ENCODE measurements at places on chromosomes 1 and 21. TPM values are rescaled to one million over a fixed set of nuclear protein-coding genes. Genes with fewer than 3 reads are reported as not detected.
A peak's percentile ranks its signal among the peaks of the same experiment; 100 is the strongest.

The DENND4B gene
- total RNA-seq, result 110 TPM

The LENEP gene
- 0.80 TPM for total RNA-seq

The LCE2B gene
- not detected for total RNA-seq

The RBP7 gene
- not detected for total RNA-seq

The ADAM15 gene
- total RNA-seq, result 48.8 TPM

The CLCA4 gene
- not detected for total RNA-seq

The ENTREP3 gene
- total RNA-seq, result 29.7 TPM

DNA sequence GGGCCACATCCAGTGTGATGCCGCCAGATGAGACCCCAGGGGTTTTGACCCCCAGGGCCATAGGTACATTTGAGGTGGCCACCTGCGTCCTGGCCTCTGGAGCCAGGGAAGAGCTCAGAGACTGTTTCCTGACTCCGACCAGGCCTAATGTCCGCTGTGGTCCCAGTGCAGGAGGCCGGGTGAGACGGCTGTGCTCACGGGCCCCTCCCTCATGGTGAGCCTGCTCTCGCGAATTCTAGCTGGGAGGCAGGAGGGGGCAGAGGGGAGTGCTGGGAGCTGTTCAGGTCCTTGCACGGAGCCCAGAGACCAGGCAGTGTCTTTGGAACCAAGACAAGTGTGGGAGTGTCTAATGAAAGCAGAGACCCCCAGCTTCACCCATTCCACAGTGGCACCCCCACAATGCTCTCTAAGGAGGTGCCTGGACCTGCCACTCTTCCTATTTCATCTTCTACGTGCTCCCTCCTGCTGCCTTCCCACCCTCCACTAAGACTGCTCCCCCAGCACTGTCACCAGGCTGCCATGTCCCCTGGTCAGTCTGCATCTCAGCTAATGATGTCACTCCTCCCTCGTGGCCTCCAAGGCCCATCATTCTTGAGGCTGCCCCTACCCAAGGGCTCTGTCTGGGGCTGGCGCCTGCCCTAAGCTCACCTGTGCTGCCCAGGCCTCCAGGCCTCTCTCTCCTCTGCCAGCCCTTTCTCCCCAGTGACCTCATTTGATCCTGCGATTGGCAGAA, 256.3 kb upstream of the C1orf174 start:
- H3K27me3 ChIP-seq, result no peaks in the 10 kb centered on the region
- H3K4me3 ChIP-seq, result no peak overlapping the region
- DNase-seq, result no peak

DNA sequence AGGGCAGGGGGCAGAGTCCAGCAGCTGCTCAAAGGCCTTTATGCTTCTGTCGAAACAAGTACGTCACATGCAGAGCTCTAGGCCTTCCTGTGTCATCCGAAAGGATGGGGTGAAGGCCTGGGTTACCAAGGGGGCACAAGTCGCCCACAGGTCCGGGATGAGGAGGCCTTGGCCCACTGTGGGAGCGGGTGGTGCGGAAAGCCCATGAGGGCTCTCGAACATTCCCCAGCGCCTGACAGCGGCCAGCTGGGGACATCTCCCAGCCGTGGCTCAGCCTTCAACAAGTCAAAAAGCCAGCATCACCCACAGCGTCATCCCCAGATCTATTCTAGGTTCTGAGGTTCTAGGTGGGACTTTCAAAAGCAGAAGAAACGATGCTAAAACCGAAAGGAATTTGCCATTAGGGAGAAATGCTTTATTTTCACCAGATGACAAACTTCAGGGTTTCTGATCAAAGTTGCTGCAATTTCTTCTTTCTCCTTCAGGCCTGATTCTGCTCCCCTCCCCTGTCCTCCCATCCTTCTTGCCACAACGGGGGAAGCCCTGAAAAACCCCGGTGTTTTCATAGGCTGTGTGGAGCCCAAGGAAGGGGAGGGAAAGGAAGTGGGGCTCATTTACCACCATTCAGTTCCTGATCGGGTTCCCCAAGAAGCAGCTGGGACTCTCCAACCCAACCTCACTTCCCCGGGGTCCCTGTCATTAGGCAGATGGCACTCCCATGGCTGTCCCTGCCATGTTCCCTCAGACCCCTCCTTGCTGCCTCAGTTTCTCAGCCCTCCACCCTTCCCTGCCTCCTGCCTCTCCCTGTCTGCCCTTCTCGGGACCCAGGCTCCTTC, 17.6 kb downstream of the GPR137B start:
- DNase-seq, result peak; percentile 20
- H3K4me1 ChIP-seq, result peaks cover 40% of the 10 kb centered on the region
- no peak overlapping the region for H3K4me3 ChIP-seq
- H3K27ac ChIP-seq, result peak overlapping the region; percentile 12
- no peaks in the 10 kb centered on the region for H3K27me3 ChIP-seq

DNA sequence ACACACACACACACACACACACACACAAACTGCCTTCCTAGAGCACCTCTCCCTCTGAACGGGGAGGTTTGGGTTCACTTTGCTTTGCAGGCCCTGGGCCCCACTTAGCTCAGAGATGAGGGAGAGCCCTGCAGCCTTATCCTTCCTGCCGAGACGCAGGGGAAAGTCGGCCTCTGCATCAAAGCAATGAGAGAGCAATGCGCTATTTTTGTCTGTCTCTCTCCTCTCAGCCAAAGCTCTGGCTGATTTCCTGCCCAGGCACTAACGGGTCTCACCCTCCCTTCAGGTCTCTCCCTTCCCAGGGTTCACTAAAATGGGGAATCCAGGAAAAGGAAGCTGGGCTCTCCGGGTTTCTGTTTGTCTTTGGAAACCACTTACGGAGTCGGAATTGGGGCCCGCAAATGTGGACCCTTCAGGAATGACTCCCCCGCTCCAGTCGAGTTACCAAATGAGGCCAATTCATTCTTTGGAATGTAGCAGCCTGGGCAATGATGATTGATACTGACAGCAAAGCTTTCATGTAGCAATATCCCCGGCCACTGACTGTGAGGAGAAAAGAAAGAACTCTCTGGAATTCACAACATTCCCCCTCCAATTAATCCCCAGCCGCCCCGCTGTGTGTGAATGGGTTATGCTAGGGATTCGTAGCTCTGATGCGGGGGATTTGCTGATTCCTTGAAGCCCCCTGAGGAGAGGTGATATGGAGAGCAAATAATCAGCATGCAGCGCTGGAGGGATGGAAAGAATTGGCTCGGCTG, 61.5 kb upstream of the WLS start:
- DNase-seq, result no peak
- H3K36me3 ChIP-seq, result no peaks in the 10 kb centered on the region

DNA sequence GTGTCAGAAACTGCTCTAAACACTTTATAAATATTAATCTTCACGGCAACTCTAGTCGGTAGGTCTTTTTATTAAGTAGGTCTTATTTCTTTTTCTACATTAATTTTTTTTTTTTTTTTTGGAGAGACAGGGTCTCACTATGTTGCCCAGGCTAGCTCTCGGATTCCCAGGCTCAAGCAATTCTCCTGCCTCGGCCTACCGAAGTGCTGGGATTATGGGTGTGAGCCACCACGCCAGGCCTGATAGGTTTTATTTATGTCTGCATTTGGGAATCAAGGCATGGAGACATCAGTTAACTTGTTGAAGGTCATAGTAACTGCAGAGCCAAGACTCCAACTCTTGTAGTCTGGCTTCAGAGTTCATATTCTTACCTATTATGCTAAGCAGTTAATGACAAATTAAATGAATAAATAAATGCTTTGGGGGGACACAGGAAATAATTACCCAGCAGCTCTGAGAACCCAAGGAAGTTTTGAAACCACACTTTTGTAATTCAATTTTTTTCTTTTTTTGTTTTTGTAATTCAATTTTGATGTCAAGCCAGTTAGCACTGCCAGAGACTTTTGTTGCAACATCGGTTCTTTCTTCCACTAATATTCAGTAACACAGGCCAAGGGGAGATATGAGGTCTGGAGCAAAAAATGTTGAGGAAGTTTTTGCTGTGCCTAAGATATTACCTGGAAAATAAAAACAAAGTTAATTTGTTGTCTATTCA, 9.4 kb upstream of the UAP1 start:
- H3K4me1 ChIP-seq, result no peaks in the 10 kb centered on the region
- H3K27me3 ChIP-seq, result no peaks in the 10 kb centered on the region
- no peaks in the 10 kb centered on the region for H3K36me3 ChIP-seq
- H3K4me3 ChIP-seq, result no peak overlapping the region
- no peak overlapping the region for H3K27ac ChIP-seq

- no peak overlapping the region for H3K27ac ChIP-seq
- no peak overlapping the region for H3K4me3 ChIP-seq
- no peaks in the 10 kb centered on the region for H3K27me3 ChIP-seq
These were observed 107.6 kb downstream of the GLUL start for GRCh38 chr1:182283746-182284544.

DNA sequence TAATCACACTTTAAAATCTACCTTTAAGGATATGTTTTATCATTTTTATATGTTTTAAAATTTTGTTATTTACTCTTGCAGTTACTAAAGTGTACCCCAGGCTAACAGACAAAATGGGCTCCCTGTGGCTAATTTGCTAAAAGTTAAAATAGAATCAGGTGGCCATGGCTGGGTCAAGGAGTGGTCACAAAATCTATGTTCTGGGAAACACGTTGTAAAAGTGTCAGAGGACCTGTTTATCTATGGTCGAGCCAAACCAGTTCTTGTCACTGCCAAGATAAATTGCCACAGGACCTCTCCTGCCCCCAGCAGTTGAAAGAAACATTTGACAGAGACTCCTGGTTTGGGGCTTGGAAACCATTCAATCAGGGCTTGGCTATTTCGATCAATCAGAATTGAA, 21.2 kb upstream of the TTLL7 start:
- no peak overlapping the region for H3K4me3 ChIP-seq
- H3K27ac ChIP-seq, result no peak overlapping the region
- no peaks in the 10 kb centered on the region for H3K4me1 ChIP-seq
- DNase-seq, result no peak
- no peaks in the 10 kb centered on the region for H3K36me3 ChIP-seq

GRCh38 chr1:205304695-205305070, 16.9 kb downstream of the NUAK2 start:
- no peak overlapping the region for H3K4me3 ChIP-seq
- H3K36me3 ChIP-seq, result peaks cover 22% of the 10 kb centered on the region
- peak overlapping the region; percentile 81 for H3K27ac ChIP-seq
- H3K4me1 ChIP-seq, result peaks cover 21% of the 10 kb centered on the region
- no peaks in the 10 kb centered on the region for H3K27me3 ChIP-seq

GRCh38 chr1:20936621-20937020, 149.5 kb upstream of the HP1BP3 start:
- no peak overlapping the region for H3K4me3 ChIP-seq
- H3K4me1 ChIP-seq, result peaks cover 28% of the 10 kb centered on the region
- H3K27ac ChIP-seq, result no peak overlapping the region
- DNase-seq, result no peak

DNA sequence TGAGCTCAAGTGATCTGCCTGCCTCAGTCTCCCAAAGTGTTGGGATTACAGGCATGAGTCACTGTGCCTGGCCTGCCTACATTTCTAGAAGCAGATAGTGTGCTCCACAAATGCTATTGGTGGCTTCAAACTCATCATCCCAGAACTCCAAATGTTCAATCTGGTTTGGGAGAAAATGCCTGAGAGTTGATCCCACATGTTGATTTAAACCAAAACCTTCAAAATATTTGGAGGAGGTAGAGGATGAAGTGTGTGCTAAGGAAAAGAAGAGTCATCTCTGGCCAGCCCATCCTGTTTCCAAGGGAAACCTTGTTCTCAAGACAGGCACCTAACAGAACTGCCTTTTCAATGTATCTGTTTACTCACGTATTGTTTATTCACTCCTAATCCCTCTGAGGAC, 55.4 kb upstream of the GRHL3 start:
- H3K36me3 ChIP-seq, result no peaks in the 10 kb centered on the region
- no peak overlapping the region for H3K27ac ChIP-seq
- H3K4me1 ChIP-seq, result no peaks in the 10 kb centered on the region
- no peak for DNase-seq
- H3K27me3 ChIP-seq, result peaks cover 7% of the 10 kb centered on the region

GRCh38 chr1:100502052-100502792, 35.7 kb upstream of the GPR88 start:
- H3K27ac ChIP-seq, result no peak overlapping the region
- peaks cover 33% of the 10 kb centered on the region for H3K36me3 ChIP-seq
- no peaks in the 10 kb centered on the region for H3K4me1 ChIP-seq
- H3K27me3 ChIP-seq, result no peaks in the 10 kb centered on the region

DNA sequence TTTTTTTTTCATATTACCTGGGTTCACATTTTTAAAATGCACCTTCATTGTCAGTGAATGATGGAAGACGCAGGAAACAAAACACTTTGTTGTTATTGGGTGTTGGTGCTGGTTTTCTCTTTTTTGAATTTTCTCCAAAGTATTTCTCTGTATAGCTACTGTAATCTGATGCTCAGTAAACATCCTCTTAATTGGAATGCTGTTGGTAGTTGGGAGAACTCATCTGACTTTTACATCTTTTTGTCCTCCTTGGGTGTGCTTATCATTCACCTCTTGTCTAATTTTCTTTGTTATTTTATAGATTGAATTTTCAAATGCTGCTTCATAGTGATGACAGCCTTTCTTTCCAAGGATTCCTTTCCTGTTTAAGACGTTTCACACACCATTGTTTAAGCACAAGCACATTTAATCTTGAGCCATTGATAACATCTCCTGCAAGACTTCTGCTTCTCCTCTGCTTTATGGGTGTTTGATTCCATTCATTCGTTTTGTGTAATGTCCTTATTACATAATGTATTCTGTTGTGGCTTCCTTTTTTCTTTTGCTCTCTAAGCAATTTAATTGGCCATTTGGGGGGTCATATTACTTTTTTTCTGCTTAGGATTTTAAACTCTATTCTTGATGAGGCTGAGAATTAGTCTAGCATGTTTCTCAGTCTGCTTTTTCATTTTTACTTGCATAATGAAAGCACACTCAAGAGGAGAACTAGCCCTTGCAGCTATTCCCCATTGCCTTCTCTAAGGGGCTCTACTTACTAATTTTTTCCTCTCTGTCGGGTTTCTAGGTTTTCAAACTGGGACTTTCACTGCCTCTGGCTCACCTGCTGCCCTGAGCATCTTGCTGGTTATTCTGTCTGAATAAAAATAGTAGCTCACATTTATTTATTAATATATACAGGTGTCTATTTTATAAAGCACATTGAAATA, 42.0 kb upstream of the CD34 start:
- peaks cover 12% of the 10 kb centered on the region for H3K27me3 ChIP-seq
- no peak for DNase-seq
- no peaks in the 10 kb centered on the region for H3K4me1 ChIP-seq

DNA sequence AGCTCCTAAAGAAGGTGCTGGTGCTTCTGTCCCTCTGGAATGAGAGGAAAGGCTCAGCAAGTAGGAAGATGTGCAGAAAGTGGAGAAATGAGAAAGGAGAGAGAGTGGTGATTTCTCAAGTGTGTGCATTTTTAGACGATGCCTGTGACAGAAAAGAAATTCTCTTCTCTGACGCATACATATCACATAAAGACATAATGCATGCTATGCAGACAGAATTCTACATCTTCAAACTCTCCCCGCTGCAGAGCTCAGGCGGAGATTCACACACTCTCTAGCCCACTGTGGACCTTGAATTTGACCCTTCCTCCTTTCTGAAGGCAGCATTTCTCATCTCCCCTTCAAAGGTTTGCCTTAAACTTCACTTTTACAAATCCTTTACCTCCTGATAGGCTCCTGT, 52.0 kb upstream of the CAMK1G start:
- no peak overlapping the region for H3K27ac ChIP-seq
- peaks cover 21% of the 10 kb centered on the region for H3K27me3 ChIP-seq
- no peak for DNase-seq
- no peaks in the 10 kb centered on the region for H3K36me3 ChIP-seq
- H3K4me3 ChIP-seq, result no peak overlapping the region

Measured in activated CD4-positive, alpha-beta T cell treated with anti-CD3 and anti-CD28 coated beads for 36 hours (primary cell).